Hippocampal formation (tissue), 2 donors: ENCODE measurements at places on chromosomes 16 and 17.

- DNase-seq = no peak
Measured at GRCh38 chr16:7579454-7579853, 246.8 kb downstream of the RBFOX1 start.

DNA sequence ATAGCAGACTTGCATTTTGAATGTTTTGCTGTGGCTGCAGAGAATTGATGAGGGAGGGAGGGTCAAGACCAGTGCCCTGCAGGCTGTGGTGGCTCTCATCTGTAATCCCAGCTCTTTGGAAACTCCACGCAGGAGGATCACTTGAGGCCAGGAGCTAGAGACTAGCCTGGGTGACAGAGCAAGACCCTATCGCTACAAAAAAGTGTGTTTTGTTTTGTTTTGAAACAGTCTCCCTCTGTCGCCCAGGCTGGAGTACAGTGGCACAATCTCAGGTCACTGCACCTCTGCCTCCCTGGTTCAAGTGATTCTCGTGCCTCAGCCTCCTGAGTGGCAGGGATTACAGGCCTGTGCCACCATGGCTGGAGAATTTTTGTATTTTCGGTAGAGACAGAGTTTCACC, 1.9 kb upstream of the UBE2G1 start:
- DNase-seq = no peak

- DNase-seq = no peak
Measured at GRCh38 chr17:19248151-19248927, 11.2 kb downstream of the EPN2 start.

DNA sequence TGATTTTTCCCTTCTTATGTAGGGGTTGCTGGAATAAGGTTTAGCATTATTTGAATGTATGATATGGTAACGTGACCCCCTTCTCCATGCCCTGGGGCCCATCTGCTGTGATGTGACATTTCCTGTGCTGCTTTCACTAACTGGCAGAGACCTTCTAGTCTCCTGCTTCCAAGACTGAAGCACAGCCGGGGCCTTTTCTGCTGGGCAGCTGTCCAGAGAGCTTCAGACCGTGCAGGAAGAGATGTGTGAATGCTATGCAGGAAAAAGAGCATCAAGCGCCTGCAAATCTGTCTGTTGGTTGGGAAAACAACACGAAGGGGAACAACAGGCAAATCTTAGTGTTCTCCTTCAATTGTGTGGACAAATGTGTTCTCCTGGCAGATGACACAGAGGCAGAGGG, 128.5 kb downstream of the SPACA3 start:
- DNase-seq = no peak

GRCh38 chr16:27969574-27969973, 93.9 kb downstream of the GSG1L start:
- DNase-seq = no peak

DNA sequence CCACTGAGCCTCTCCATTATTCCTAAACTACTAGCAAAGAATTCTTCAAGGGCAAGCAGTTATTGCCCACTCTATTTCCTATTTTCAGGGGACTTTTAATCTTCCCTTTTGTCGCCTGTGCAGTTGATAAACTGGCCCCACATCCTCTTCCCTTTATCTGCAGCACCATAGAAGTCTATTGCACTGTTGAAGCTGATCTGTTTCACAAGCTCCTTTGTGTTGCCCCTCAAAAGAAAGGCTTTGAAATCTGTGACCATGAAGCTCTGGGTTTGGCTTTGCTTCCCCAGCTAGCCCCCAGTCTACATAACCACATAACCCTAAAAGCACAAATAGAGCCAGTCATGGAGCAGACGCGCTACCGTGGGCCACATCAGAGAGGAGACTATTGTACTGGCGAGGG, 37.1 kb downstream of the CDRT15 start:
- no peak for DNase-seq

DNA sequence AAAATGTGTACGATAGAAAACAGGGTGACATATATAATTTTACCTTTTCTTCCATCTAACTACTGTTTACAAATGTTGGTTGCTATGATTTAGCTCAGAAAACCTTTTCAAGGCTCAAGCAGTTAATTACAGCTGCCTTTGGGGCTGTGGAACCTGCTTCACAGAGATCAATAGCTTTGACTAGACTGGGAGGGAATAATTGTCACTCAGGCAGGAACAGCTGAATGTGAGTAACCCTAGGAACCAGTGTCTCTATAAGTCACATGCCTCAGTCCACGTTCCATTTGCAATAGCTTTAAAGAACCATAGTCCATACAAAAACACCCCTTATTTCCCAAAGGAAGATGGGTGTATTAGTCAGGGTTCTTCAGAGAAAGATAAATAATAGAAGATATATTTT, 306.8 kb upstream of the ERCC4 start:
- DNase-seq = no peak

GRCh38 chr17:81665205-81666091, 957 bp downstream of the OXLD1 start:
- DNase-seq = no peak

- DNase-seq = no peak
Measured at GRCh38 chr16:62638324-62638911, 602.2 kb upstream of the CDH8 start.

DNA sequence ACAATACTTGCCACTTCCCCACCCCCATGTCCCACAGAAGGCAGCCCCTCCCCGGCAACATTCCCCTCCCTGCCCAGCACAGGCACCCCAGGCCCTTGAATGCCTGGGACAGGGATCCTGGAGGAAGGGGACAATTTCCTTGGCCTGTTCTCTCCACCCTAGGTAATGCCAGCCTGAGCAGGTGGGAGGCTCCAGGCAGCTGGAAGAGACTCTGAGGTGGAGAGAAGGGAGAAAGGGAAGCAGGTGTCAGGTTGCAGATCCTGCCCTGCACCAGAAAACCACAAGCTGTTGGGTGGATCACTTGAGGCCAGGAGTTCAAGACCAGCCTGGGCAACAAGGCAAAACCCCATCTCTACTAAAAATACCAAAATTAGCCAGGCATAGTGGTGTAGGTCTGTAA, 8.9 kb downstream of the MPP2 start:
- no peak for DNase-seq

GRCh38 chr16:71781741-71782140, 26.9 kb downstream of the AP1G1 start:
- DNase-seq = no peak

DNA sequence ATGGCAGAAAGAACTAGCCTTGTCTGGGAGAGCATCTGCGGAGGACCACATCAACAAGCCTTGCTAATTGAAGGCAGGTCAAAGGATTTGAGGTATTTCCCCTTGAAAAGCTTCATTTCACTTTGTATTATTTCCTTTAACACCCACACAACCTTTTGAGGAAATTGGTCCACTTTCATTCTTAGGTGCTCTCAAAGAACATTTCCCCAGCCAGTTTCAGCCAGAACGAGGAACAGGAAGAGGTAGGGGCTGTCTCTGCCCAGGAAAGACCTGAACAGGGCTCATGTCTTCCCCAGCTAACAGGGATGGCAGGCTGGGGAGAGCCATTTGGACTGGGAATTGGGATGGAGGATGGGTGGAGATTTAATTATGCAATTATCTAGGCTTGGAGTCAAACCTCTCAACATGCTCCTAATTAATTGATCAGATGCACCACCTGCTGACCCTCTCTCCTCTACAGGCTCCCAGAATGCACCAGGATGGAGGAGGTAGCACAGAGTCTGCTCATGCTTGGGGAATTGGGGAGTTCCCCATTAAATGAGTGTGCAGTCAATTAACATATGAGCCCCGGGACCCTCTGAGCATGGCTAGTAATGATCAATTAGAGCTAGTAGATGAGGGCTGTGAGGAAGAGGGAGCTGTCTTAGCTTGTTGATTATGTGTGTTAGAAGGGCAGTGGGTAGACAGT, 84.6 kb downstream of the GP2 start:
- DNase-seq = no peak

DNA sequence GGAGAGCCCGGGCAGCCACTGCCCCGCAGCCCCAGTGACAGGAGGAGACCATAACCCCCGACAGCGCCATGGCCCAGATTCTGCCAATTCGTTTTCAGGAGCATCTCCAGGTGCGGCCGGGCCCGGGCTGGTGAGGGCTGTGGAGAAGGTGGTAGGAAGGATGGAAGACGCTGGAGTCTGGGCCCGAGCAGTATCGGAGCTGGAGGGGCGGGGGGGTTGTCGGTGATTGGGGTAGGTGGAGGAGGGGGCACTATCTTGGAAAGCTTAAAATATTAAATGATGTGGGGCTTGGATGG, 317 bp downstream of the CLTC start:
- no peak for DNase-seq

DNA sequence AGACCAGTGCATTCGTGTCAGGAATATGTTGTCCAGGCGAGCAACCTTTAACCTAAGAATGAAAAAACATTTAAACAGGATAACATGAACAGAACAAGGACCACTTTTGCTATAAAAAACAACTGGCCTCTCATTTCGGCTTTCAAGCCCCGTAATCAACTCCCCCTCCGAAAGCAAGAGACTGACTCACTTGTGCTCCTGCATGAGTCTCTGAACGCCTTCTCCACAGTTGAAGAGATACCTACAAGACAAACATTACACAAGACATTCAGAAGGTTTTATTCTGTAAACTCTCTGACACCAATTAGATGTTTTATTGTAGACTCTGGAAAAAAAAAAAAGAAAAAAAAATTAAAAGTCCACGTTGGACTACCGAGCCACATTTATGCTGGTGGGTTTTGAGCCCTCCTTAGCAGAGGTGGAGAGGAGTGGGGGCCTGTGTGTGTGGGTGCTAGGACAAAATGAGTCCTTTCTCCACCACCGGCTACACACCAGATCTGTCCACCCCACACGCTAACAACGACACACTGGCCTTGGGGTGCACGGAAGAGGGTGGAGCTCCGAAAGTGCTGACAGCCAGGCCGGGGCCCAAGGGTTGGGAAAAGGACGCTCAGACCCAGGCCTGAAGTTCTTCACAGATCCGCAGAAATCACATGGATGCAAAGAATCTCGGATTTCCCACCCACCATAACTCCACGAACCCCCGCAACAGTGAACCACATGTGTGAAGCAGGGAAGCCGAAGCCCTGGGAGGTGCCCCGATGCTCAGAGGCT, 759 bp downstream of the ELAC2 start:
- no peak for DNase-seq

GRCh38 chr17:60524463-60525327, 1.3 kb downstream of the APPBP2 start:
- DNase-seq = no peak

DNA sequence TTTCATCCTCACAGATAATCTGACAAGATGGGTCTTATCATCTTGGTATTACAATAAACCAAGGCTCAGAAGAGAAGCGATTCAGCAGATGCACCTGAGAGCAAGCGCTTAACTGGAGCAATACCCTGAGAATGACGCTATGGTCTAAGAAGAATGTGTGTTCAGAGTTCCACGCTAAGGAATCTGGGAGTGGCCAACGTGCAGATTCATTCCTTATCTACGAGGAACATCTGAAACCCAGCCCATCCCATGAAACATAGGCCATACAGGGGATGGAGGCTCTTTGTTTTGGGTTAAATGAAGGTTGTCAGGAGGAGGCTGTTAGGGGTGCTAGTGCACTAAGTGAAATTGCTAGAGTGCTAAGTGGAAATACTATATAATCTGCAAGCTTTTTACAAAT, 28.5 kb upstream of the KDM8 start:
- DNase-seq = no peak

DNA sequence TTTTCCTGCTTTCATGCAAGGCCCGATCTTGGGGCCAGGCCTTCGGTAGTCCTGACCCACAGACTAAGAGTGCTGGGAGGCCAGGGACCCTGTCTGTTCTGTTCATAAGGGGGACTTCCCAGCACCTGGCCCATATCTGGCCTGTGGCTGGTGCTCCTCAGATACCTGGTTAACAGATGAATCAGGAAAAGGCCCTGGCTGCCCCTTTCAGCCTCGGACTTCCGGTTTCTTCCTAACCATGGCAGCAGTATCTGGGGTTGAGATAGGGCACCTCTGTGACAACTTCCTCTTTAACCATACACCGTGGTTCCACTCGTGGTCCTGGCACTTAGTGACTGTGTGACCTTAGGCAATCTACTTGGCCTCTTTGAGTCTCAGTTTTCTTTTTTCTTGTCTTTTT, 18.4 kb downstream of the PLCG2 start:
- DNase-seq = no peak

DNA sequence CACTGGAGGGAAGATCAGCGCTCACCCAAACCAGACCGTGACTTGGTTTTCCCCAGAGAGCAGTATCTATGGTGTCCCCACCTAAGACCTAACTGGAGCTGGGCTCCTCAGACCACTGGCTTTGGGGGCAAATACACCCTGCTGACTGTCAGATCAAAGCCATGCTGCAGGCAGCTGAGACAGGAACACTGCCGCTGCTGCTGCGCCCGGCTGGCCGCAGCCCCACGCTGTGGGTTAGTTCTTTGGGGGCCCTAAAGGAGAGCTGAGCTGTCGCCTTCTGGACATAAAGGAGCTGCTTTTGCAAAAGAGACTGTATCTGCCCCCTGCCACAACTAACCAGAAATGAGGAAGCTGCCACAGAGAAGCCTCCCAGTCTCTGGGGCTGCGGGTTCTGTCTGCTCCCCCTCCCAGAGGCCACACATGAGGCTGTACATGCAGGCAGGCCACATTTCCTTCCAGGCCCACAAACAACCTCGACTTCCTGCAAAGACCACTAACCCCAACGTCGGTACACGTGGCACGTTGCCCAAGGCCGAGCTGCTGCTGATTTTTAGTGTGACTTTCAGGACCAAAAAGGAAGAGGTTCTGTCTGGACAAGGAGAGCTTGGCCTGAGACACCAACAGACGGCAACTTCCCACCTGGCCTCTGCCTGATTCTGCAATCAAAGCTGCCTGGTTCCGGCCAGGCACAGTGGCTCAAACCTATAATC, 18.2 kb upstream of the ABR start:
- DNase-seq = peak; percentile 63

DNA sequence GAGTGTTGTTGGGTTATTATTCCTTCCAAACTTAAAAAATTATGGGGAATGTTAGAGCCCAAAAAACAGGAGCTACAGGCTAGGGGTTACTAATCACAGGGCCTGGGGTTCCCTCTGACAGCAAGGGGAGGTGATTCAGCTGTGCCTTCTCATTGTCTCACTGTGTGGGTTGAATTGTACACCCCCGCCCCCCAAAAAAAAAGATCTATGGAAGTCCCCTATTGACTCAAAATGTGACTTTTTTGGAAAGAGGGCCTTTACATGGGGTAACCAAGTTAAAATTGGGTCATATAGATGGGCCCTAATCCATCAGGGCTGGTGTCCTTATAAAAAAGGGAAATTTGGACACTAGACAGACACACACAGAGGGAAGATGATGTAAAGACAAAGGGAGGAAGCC, 190.2 kb downstream of the SOX9 start:
- DNase-seq = no peak

GRCh38 chr16:58148099-58148498, 18.9 kb upstream of the CFAP20 start:
- DNase-seq = no peak
